ENCODE measurements at places on chromosomes 3 and 15.

DNA sequence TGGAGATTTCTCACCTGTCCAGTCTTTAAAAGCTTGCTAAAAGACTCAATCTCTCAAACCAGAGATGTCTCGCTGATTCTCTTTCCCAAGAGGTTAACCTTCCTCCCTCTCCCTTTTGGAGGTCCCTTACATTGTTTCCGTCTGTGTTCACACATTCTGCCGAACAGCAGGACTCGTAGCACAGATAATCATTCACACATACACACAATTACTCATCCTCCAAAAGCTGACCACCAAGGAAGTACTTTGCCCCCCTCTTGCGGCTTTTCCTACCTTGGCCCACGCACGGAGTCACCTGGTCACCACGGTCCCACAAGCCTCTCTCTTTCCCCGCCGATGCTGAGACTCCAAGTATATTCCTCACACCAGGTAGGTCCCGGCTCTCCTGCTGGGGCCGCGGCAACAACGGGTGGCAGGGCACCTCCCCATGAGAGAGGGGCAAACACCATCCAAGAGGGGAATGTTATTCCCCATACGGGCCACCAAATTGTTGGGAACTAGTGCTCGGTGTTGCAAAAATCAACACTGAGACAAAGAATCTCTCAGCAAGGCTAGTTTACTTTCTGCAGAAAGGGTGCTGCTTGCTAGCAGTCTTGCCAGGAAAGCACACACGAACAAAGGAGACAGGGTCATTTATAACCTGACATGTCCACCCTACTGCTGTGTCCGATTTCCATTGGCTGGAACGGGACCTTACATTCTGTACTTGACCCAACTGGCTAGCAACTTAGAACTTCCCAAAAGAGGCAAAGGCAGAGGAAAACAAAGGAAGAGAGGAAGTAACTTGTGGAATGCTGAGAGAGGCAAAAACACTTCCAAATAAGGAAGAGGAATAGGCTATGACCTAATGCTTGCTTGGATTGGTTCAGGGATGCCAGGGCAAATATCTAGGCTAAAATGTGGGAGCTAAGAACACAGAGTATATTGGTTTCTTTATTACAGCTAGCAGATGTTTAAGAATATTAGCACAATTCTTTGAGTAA, 102.1 kb upstream of the NECTIN3 start:
- DNase-seq = no peak

DNA sequence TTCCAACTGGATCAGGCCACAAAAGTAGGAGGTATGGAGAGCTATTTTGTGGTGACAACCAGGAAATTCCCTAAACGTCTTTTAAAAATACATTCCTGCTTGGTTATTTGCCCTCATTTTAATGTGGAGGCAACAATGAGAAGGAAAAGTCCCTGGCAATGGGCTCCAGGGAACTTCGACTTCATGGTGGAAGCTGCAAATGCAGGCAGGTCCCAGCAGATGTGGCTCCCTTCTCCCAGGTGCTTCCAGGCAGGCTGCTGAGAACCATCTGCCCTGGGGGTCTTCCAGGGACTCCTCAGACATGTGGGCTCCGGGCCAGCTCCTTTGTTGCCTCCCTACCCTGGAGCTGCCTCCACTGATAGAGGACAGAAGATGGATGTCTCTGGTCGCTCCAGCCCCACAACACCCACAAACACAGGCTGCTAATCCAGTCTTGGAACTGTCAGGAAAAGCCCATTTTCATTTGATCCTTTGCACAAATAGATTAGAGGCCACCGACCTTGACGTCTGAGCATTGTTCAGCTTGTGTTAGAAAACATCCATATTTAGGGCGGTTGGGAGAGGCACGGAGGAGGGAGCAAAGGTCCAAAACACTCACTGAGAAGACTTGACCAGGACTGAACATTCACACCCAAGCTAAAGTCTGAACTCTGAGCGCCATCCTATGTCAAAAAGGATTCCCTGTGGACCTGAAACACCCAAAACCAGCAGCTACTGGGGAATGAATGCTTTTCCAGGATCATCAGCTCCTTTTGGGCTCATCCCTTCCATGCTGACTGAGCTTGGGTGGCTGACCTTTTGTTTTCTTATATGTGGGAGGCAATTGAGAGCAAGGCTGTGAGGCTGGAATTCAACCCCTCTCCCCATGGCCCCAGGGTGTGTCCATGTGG, 30.2 kb upstream of the SLCO2A1 start:
- no peak for DNase-seq

GRCh38 chr3:147875498-147875897, 466.3 kb downstream of the ZIC1 start:
- no peak for DNase-seq

GRCh38 chr3:129323651-129324294, 45.1 kb downstream of the HMCES start:
- no peak for DNase-seq

GRCh38 chr3:190369668-190370295, 18.2 kb upstream of the CLDN16 start:
- no peak for DNase-seq

DNA sequence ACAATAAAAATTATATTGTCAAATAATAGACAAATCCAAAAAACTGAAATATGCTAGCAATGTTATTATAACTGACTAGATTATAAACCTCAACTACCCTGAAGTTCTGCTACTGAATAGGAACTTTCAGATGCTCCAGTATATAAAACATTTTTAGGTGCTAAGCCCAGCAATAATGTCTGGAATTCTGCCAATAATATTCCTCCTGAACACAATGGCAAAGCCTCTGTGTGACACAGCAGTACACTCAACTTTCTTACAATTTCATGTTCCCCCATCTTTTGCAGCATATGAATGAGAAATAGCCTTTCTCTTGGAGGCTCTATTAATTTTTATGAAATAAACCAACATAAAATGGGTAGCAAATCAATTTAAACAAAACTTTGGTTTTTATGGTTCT, 29.5 kb downstream of the ATOSA start:
- no peak for DNase-seq

DNA sequence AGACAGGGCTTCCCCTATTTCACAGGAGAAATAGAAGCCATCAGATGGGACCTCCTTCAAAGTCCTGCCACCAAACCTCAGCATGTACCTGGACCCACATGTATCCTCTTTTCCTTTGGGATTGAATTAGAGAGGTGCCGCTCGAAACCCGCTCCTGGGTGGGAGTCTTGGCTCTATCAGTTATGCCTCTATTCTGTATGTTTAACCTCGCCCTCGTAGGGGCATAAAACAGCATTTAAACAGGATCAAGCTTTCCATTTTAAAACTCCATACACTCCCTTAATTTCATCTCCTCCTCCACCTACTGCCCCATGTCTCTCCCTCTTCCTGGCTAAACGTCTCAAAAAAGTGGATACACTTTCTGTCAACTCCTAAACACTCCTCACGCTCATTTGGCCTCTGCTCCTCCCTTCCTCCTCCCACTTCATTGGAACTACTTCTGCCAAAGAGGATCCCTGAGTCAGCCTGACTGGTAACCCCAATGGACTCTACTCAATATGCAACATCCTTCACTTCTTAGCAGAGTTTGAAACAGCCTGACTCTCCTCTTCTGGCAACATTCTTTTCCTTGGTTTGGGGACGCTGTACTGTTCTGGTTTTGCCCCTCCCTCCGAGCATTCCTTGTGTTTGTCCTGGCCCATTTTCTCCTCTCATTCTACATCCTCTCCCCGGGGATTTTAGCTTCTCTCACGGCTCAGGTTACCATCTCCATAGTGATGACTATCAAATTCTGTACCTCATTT, 23.0 kb upstream of the MUC20 start:
- no peak for DNase-seq
